T-helper 17 cell (primary cell): ENCODE measurements at places on chromosomes 5 and 9. TPM values are rescaled to one million over a fixed set of nuclear protein-coding genes. Genes with fewer than 3 reads are reported as not detected.

AQP7 gene
- 0.31 TPM for total RNA-seq

ECM2 gene
- total RNA-seq: not detected

GARIN3 gene
- total RNA-seq: not detected

OLFM1 gene
- total RNA-seq: not detected

N4BP3 gene
- total RNA-seq: 9.0 TPM

CDC25C gene
- not detected for total RNA-seq
